ENCODE measurements at places on chromosomes 1 and 21.

- DNase-seq: peak; percentile 93
These were observed 53.6 kb upstream of the EFHD2 start for GRCh38 chr1:15355968-15356625.

- DNase-seq: peak; percentile 69
These were observed 65.1 kb downstream of the COL18A1 start for GRCh38 chr21:45470087-45470515.

DNA sequence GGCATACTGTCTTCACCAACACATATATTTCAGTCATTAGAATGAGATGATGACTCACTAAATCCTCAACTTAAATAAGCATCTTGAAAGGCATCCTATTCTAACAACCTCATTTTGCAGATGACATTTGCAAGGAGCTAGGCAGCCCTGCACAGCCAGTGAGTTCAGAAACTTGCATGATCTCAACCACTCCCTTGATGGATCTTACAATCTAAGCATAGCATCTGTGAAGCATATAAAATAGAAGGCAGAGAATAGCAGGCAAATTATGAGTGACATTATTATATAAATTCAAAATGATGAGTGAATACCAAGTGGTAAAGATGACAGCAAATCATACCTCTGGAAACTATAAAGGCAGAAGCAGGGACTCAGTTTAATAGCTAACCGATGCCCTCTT, 31.6 kb downstream of the KRTAP20-3 start:
- no peak for DNase-seq

DNA sequence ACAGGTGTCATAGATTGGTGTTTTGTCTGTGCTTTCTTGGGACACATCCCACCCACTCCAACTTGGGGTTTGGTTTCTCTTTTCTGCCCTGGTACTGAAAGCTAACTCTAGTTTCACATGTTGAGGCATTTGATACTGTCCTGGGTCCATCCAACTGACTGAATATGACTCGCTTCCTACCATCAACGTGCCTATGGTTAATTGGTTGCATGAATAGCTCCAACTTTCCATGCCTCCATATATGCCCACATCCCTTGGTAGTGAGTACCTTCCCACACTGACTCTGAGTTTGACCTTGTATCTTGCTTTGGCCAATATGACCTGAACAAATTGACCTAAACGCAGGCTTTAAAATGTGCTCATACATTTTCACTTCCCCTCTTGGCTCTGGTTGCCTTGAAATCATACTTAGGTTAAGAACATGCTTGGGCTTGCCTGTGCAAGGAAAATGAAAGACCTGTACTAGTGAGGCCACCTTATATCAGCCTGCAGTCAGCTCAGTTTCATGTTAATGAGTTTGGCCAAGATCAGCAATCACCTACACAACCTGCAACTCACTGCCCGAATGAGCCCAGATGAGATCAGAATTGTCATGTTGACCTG, 81.0 kb upstream of the KCNK2 start:
- DNase-seq: no peak

GRCh38 chr1:115090540-115090939, 1.2 kb upstream of the TSPAN2 start:
- DNase-seq: peak; percentile 35

GRCh38 chr1:8127171-8127641, 101.1 kb upstream of the ERRFI1 start:
- no peak for DNase-seq

- DNase-seq: no peak
These were observed 4.6 kb downstream of the SLC26A9 start for GRCh38 chr1:205938682-205939081.

DNA sequence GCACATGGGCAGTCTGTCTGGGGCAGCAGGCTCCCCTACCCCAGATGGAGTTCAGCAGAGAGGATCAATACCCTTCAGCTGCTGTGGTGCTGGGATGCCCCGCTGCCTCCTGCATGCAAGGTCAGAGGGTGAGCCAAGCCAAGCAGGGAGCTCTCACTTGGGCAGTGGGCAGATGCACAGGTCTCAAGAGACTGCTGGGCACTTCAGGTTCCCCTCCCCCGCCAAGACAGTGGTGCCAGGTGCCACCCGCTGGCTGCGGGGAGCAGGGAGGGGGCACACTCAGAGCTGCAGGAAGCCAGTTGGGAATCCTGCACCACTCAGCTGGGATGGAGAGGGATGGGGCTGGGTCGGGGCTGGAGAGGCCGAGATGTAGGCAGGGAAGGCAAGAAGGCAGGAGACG, 15.8 kb upstream of the EVA1B start:
- no peak for DNase-seq

GRCh38 chr1:225851805-225852204, 30.4 kb downstream of the TMEM63A start:
- no peak for DNase-seq

Measured in EH (cell line).